Effector memory CD4-positive, alpha-beta T cell (primary cell): ENCODE measurements at places on chromosomes 3 and 15.

DNA sequence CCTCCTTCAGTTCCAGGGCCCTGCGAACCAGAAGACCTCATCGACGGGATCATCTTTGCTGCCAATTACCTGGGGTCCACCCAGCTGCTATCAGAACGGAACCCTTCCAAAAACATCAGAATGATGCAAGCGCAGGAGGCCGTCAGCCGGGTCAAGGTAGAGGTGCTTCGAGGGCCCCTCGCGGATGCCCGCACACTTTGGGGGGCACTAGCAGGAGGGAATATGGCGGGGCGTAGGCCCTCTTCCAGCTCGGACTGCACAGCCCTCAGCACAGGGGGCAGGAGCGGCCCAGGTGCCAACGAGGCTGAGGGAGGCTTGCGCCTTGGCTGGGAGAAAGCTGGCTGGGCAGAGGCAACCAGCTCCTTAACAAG is 176.6 kb downstream of the NSMCE3 start:
- no peak for DNase-seq

- no peak for DNase-seq
Observed at GRCh38 chr15:51647128-51647562, 24.6 kb upstream of the DMXL2 start.

- no peak for DNase-seq
Observed at GRCh38 chr15:77487888-77488287, 67.2 kb downstream of the HMG20A start.

GRCh38 chr3:37509069-37509468 is 334.7 kb upstream of the LRRFIP2 start:
- DNase-seq, result no peak

DNA sequence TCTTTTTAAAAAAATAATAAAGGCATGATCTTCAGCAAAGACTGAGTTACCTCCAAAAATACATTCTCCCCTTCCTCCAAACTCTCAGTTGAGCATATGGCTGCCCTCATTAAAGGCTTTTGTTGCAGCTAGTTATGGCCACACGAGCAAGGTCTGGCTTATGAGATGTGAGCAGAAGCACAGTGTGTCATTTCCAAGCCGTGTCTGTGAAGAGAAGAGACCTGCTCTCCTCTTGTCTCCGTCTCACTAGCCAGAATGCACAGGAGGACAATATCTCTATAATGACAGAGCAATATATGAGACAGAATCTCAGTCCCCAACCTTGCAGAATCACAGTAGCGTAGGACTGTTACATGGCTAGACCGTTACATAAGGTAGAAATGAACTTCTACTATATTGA is 152.3 kb downstream of the MAGI1 start:
- no peak for DNase-seq

DNA sequence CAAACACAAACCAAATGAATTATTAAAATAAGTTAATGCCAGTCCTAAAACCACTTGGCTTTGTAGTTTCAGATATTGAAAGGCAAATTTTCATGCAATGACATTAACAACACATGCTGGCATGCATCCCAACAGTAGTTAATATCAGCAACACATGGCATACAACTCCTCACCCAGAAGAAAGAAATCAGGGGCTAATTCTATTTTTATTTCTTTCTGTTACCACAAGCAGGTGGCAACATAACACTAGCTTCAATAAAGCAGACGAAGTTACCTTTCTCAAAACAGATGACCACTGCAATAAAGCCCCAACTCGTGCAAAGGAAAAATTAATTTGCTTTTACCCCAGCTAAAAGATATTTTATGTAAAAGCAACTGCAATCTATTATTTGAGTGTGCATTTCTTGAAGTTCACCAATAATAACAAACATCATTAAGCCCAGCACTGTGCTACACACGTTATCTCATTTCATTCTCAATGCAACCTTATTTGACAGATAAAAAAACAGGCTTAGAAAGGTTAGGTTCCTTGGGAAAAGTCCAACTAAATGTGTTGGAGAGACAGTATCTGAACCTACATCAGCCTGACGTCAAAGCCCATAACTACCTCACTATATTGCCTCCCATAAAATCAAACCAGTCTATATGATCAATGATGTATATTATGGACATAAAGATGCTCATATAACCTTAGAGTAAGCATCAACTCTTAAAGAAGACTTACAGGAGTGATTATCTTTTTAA is 2.8 kb downstream of the TOP2B start:
- no peak for DNase-seq

DNA sequence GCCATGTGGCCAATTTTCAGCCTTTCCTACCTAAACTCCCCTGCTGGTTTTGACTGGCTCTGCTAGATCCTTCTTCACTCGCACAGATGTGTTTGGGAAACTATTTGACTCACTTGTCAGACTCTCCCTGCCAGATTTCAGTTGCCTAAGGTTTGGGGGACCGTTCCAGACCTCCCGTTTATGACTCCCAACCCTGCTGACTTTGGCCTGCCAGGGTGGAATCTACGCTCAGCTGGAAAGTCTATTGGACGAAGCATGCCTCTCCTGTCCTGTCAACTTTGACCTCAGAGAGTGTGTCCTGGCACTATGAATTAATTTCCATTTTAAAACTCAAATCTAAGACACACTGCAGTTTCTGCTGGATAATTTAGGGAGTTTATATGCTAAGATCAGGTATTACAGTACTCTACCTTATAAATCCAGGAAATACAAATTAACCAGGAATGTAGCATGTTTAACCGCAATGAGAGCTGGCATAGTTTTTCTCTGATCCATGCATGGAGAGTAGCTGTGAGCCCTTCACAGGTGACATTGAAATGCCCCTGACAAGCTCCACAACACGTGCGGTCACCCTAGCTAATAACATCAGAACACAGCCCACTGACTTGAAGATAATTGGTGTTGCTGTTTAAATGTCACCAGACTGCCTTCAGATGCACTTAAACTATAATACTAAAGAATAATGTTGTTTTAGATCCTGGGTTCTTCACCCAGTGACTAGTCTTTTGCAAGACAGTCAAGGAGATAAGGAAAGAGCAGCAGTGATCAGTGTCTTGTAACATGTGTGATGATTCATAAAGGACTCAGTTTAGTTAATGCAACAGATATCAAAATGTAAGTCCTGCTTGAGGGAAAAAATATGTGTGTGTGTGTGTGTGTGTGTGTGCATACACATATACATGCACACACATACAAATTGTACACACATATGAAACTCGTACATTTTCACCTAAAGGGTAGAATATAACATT is 223.0 kb upstream of the MCTP2 start:
- no peak for DNase-seq

DNA sequence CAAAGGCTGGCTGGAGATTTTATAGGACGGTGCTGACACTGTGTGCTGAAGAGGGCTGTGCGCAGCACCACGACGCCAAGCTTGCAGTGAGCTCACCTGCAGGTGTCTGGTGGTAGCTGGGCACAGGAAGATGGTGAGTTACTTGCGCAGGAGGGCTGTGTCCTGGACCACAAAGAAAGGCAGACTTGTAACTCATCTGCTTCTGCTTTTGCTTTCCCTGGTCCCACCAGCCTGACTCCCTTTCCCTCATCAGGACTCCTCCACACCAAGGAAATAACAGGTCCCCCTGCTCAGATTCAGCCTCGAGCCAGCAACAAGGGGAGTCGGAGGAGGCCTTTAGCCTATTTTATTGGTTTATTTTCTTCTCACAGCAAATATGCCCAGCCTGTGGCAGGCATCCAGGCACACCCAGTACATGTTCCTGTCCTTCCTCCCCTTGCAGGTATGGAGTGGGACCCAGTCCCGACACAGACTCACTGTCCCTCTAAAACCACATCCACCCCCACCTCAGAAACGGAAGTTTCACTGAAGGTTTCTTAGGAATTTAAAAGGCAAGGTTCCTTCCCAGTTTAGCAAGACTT is 35.6 kb upstream of the FLNB start:
- DNase-seq, result no peak

DNA sequence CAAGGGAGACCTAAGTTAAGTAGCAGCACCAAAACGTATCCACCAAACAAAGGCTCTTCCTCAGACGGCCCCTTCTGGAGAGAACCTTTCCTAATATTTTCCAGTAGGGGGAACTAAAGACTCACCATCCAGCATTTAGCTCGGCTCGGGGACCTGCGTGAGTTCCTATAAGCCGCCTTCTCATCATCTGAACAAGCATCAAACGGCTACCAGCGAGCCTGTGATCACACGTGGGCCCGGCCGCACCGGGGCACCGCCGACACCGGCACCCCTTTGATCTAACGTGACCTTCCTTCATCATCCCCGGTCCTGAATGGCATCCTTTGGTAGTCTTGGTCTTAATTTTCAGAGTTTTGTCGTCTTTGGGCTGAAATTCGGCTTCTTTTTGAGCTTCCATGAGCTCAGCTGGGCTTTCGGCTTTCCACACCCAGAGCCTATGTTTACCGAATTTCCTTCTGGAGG is 1.4 kb upstream of the ROBO2 start:
- no peak for DNase-seq

DNA sequence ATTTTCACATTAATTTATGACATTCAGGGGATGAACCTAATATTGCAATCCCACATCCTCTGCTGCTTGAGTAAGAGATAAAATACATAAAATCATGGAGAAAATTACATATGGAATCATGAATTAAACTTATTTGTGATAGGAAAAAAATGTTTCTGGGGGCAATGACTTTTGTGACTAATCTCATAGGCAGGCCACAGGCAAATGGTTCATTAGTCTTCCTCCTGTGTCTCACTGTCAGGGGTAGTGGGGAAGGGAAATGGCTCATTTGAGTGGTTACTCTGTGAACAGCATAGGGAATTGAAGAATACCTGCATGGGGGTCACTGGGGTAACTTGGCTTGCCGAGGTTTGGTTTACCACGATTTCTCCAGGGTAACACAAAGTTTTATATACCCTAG is 72.0 kb downstream of the TFG start:
- DNase-seq, result no peak

DNA sequence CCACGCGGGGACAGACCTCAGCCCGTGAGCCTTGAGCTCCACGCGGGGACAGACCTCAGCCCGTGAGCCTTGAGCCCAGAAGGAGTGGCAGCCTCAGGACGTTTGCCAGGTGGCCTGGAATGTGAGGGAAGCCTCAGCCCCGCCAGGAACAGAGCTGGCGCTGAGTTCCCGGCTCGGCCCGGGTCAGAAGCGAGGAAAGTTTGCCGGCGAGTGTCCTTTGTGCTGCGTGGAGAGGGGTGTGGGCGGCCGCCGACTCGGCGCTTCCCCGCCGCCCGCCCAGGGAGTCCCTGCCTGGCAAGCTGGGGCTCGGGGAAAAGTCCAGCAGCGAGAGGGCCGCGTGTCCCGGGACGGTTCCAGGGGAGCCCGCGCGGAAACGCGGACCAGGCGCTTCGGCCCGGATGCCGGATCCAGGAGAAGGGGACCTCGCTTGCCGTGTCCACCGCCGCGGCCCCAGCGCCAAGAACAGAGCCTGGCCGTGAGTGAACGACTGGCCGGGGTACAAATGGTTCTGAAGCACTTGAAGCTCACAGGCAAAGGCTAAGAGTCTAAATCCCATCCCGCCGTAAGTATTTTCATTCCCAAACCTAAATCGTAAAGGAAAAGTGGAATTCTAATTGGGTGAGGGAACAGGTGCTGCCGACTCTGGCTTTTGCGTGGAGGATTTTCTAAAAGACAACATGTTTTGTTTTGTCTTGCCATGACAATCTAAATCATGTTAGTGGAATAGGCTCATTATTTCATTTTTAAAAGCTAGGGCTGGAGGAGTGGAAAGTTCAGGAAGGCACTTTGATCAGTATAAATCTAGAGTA is 1.7 kb downstream of the LRRN1 start:
- no peak for DNase-seq

DNA sequence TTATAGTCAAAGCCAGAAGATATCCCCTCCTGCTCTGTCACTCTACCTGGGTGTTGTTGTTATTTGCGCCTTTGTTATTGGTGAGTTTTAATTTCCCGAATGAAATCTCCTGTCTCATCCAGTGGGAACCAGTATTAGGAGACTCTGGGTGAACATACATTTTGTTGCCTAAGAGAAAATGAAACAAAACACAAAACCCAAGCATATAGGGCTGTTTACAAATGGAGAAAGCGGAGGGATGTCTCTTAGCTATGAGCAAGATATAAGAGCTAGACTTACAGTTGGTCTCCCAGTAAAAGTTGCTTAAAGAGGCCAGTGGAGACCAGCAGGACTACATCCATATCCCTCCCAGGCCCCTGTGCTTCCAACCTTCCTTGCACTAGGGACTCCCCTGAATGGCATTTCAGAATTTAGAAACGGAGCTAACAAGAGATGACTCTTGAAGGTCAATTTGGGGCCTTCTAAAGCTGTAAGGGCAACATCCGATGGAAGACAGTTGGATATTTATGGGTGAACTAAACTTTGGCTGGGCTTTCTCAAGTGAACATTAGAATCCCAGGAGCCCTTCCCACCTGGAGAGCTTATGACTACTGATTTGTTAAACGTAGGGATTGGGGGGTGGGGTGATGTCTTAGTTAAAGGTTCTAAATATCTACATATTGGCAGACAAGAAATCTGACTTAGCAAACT is 2.7 kb downstream of the EOMES start:
- DNase-seq, result no peak

DNA sequence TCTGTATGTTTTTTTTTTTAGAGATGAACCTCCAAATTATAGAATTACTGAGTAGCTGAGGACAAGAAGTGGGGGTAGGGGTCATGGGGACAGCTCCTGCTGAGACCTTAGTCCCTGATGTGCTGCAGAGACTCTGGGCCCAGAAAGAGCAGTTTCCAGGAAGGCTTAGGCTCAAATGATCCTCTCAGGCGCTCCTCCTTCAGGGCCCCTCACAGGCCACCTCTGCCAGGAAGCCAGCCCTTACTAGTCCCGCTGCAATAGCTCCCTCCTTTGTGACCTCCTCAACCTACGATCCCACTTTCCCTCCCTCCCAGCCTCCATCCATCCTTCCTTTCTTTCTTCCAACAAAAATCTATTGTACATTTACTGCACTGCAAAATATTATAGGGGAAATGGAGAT is 24.6 kb downstream of the SLC28A1 start:
- DNase-seq, result no peak

DNA sequence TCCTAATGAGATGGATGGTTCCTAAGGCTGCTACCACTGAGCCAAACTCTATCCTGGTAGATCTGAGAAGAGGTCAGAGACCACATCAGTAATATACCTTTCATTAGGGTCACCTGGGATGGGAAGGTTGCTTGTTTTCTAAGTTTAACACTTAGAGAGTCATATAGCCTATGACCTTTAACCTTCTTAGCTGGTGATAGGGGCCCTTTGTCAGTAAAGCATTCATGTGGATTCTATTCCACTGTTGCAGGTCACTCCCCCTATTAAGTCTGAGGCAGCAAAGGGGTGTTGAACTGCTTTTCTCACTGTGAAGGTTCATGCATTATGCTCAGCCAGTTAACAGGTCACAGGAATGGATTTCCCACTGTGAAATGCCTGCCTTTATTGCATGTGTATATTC is 6.1 kb upstream of the ZNF609 start:
- DNase-seq, result no peak

DNA sequence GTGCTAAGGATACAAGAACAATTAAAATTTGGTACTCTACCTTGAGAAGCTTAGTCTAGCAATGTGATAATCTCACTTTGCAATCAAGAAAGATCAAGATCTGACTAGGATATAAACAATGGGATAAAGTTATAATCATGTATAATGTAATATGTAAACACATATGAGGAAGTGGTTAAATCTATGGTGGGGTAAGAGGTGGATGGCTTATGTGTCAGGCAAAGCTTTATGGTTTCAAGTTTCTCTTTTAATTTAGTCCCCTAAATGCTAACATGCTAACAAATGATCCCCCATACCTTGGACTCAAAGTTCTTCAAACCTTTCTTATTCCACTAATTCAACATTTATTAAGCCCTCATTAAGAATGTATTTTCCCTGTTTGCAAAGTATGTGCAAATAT is 2.5 kb downstream of the RSL24D1 start:
- no peak for DNase-seq

- DNase-seq, result no peak
Observed at GRCh38 chr3:63819151-63819398, at the start of gene C3orf49. C3orf49 (plus strand) TSS chr3:63819299; CDS start chr3:63819472, 173 bp downstream.
